Activated B cell treated with CpG ODN at 0.5 μM for 24 hours (primary cell): ENCODE measurements at places on chromosomes 1 and 21.
A peak's percentile ranks its signal among the peaks of the same experiment; 100 is the strongest.

DNA sequence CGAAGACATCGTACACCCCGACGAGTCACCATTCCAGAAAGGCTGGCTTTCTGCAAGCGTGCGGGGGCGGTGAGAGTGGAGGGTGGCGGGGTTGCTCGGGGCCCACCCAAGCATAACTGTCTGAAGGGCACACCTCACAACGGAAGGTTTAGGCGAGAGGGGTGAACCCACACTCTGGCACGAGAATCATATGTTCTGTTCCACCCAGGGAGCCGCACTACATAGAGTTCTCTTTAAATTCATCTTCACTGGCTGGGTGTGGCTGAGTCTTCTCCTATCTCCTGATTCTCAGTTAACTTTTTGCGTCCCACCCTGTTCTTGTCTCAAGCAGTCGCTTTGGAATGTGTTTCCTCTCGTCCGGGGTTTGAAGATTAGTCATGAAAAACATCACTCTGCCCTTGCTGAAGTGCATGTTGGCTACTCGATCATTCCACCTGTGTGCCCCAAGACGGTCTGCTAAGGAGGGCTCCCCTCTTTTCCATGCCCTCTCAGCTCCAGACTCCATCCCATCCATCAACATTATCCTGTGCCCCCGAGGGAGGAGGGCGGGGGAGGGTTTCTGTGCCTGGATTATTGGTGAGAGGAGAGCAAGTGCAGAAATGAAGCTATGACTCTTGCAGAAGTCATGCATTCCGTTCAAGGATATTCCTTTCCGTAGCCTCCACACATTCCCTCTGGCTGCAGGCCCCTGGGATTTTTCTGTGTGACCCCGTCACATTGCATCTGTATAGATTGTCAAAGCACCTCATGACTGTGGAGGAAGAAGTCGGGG, 53.5 kb upstream of the CD34 start:
- H3K36me3 ChIP-seq = no peaks in the 10 kb centered on the region
- H3K27me3 ChIP-seq = peaks cover 27% of the 10 kb centered on the region
- H3K4me1 ChIP-seq = peaks cover 13% of the 10 kb centered on the region
- DNase-seq = no peak
- H3K27ac ChIP-seq = no peak overlapping the region
- peak overlapping the region; percentile 49 for H3K4me3 ChIP-seq

DNA sequence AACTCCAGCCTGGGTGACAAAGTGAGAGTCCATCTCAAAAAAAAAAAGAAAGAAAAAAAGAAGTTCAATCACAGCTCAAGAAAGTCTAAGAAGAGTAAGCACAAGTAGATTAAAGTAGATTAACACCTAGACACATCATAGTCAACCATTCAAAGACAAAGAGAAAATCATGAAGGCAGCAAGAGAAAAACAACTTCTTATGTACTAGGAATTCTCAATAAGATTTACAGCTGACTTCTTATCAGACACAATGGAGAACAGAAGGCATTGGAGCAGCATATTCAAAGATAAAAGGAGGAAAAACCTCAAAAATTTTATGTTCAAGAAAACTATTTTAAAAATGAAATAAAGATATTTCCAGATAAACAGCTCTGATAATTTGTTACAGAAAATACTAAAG, 147.3 kb downstream of the LBR start:
- no peaks in the 10 kb centered on the region for H3K36me3 ChIP-seq
- no peak overlapping the region for H3K27ac ChIP-seq
- peaks cover 13% of the 10 kb centered on the region for H3K27me3 ChIP-seq

- H3K36me3 ChIP-seq = peaks cover 52% of the 10 kb centered on the region
- H3K4me3 ChIP-seq = no peak overlapping the region
- peaks cover 33% of the 10 kb centered on the region for H3K4me1 ChIP-seq
- peak overlapping the region; percentile 56 for H3K27ac ChIP-seq
- no peaks in the 10 kb centered on the region for H3K27me3 ChIP-seq
- DNase-seq = no peak
Measured at GRCh38 chr1:43704838-43705237, 2.5 kb upstream of the ST3GAL3 start.

- peaks cover 2% of the 10 kb centered on the region for H3K27me3 ChIP-seq
- H3K27ac ChIP-seq = no peak overlapping the region
- H3K4me1 ChIP-seq = no peaks in the 10 kb centered on the region
Measured at GRCh38 chr1:218850367-218850766, 323.3 kb upstream of the LYPLAL1 start.

GRCh38 chr1:204361341-204361771, 1.6 kb upstream of the PLEKHA6 start:
- H3K36me3 ChIP-seq = no peaks in the 10 kb centered on the region
- no peak overlapping the region for H3K27ac ChIP-seq
- no peak for DNase-seq
- H3K27me3 ChIP-seq = peaks cover 44% of the 10 kb centered on the region
- H3K4me3 ChIP-seq = no peak overlapping the region

GRCh38 chr1:60281360-60281932, 207.9 kb upstream of the C1orf87 start:
- no peak overlapping the region for H3K27ac ChIP-seq
- no peak for DNase-seq
- H3K36me3 ChIP-seq = no peaks in the 10 kb centered on the region
- H3K27me3 ChIP-seq = no peaks in the 10 kb centered on the region
- H3K4me3 ChIP-seq = no peak overlapping the region
- H3K4me1 ChIP-seq = no peaks in the 10 kb centered on the region

GRCh38 chr1:74375376-74375775, 137.0 kb downstream of the LRRC53 start:
- no peak for DNase-seq
- H3K27me3 ChIP-seq = no peaks in the 10 kb centered on the region
- no peak overlapping the region for H3K4me3 ChIP-seq
- H3K4me1 ChIP-seq = no peaks in the 10 kb centered on the region

- no peak for DNase-seq
- H3K36me3 ChIP-seq = no peaks in the 10 kb centered on the region
- H3K27me3 ChIP-seq = peaks cover 2% of the 10 kb centered on the region
Measured at GRCh38 chr1:78370356-78370755, 120.4 kb upstream of the PTGFR start.

GRCh38 chr1:205561501-205562203, 57.2 kb downstream of the CDK18 start:
- peaks cover 4% of the 10 kb centered on the region for H3K4me1 ChIP-seq
- DNase-seq = no peak
- no peak overlapping the region for H3K4me3 ChIP-seq
- no peaks in the 10 kb centered on the region for H3K36me3 ChIP-seq
- peaks cover 19% of the 10 kb centered on the region for H3K27me3 ChIP-seq
- H3K27ac ChIP-seq = no peak overlapping the region

DNA sequence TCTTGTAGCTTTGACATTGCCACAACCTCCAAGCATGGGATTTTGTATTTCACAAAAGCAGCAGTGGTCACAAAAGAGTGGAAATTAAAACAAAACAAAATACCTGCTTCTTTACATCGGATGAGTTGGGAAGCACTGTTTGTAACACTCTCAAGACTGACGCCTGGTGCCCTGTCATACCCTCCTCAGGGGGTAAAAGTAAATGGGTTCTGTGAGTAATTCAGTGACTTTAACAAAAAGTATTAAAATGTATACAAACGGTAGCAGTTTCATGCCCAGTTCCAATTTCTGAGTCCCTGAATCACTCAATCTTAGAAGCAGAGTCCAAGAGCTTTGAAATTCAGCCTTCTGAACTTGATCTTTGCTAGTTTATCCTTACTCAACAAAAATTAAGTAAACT, 152.5 kb downstream of the TIAM1 start:
- peaks cover 5% of the 10 kb centered on the region for H3K4me1 ChIP-seq
- DNase-seq = no peak
- H3K27ac ChIP-seq = no peak overlapping the region
- no peaks in the 10 kb centered on the region for H3K27me3 ChIP-seq

- no peak overlapping the region for H3K27ac ChIP-seq
- H3K4me3 ChIP-seq = no peak overlapping the region
- H3K4me1 ChIP-seq = no peaks in the 10 kb centered on the region
Measured at GRCh38 chr1:209929751-209930150, 8.3 kb upstream of the SYT14 start.

DNA sequence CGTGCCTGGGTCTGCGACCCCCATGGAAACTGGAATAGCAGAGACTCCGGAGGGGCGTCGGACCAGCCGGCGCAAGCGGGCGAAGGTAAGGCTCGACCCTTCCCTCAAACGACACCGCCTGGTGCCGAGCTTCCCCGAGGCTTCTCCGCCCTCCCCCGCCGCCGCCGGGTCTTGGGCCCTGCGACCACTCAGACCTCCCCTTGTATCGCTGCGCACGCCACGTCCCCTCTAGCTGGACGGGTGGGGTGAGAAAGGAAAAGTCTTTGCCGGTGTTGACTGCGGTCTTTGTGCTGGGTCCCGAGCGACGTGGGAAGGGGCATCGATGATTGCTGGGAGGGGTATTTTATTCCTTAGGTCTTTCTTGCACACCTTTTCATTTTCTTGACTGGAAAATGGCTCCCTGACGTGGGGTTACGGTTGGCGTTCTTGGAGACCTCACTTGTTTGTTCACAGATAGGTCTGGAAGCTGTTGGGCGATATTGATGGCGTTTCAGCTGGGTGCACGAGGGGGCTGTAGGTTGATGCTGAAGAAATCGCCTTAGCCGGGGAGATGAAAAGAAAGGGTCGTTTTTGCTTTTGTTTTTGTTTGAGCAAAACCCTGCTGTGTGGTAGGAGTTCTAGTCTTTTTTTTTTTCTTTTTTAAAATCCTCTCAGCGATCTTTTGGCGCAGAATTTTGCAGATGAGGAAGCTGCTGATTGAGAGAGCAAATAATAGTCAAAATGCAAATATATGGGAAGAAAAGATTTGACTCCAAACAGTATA, 776 bp downstream of the KDM1A start:
- peak overlapping the region; percentile 73 for H3K27ac ChIP-seq
- peaks cover 7% of the 10 kb centered on the region for H3K36me3 ChIP-seq
- H3K4me1 ChIP-seq = peaks cover 38% of the 10 kb centered on the region
- DNase-seq = no peak
- no peaks in the 10 kb centered on the region for H3K27me3 ChIP-seq

- no peak for DNase-seq
- no peak overlapping the region for H3K4me3 ChIP-seq
- H3K27me3 ChIP-seq = no peaks in the 10 kb centered on the region
- peaks cover 32% of the 10 kb centered on the region for H3K4me1 ChIP-seq
Measured at GRCh38 chr1:89833183-89834082, 12.6 kb downstream of the LRRC8D start.

- H3K36me3 ChIP-seq = no peaks in the 10 kb centered on the region
- H3K27me3 ChIP-seq = peaks cover 32% of the 10 kb centered on the region
- H3K4me3 ChIP-seq = no peak overlapping the region
- no peaks in the 10 kb centered on the region for H3K4me1 ChIP-seq
- DNase-seq = no peak
Measured at GRCh38 chr1:37064039-37064438, 29.7 kb upstream of the GRIK3 start.
